SHP77 treated with DMSO at 0.1 percent for 48 hours (cell line): ENCODE measurements at places on chromosomes 12 and 14.
A peak's percentile ranks its signal among the peaks of the same experiment; 100 is the strongest.

DNA sequence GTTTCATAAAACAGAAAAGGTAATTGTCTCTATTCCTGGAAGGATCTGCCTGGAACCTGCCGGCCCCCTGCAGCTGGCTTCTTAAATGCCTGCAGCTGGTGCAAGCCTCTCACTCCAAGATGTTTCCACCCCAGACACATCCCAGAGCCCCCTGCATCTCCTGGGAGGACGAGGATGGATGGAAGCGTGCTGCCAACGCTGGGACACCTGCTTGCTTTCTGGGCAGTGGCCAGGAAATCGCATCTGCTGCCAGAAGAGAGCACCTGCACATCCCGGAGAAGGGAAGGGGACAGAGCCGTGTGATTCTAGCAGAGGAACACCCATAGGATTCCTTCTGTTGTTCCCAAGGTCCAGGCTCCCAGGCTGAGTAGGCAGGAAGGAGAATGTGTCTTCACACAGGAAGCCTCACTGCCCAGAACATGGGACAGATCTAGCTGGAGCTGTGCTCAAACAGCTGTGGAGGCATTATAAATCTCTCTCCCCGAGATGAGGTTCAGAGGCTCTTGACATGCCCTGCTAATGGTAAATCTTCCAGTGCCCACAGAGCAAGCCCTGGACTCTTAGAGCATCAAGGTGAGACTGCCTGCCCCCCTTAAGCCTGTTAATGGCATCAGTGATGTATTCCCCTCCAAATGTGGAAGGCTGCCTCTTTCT, 138.8 kb upstream of the MAP1LC3B2 start:
- peak; percentile 88 for DNase-seq

GRCh38 chr12:28582672-28583376, 392.6 kb downstream of the CCDC91 start:
- DNase-seq: no peak

GRCh38 chr12:29676676-29677075, 107.1 kb downstream of the TMTC1 start:
- no peak for DNase-seq

- DNase-seq: no peak
Measured at GRCh38 chr12:7100239-7100638, 8.0 kb upstream of the C1R start.

DNA sequence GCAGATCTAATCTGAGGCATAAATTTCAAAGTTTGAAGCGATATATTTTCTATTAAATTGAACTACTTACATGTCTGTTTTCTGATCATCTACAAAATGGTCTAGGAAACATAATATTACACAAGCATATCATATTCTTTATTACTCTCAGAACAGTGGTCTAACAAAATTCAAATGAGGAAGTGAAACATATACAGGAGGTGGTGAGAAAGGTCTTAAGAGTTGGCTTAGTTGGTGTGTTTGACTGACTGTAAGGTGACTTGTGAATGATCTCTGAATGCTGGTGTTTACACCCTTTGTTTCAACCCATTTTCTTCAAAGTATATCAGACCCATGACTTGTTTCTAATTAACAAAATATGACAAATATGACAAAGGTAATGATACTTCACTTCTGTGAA, 1156.8 kb downstream of the SLC16A7 start:
- no peak for DNase-seq

- DNase-seq: no peak
Measured at GRCh38 chr14:20799892-20800544, 2.6 kb downstream of the RNASE1 start.

DNA sequence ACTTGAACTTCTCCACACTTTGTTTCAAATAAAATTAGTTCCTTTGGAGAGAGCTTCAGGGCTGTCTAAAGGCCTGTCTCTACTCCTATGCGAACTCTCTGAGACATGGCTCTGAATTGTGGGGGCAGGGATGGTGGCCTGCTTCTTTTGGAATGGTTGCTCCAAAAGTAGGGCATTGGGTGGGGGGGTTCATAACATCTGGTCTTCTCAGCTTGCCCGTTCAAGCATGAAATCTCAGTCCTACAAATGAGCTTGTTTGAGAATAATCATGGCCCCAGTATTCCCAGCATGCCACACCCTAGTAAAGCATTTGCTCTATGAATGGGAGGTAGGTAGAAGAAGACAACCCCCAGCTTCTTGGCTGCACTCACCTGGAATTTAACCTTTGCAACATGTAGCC, 6.7 kb downstream of the GPR135 start:
- no peak for DNase-seq

DNA sequence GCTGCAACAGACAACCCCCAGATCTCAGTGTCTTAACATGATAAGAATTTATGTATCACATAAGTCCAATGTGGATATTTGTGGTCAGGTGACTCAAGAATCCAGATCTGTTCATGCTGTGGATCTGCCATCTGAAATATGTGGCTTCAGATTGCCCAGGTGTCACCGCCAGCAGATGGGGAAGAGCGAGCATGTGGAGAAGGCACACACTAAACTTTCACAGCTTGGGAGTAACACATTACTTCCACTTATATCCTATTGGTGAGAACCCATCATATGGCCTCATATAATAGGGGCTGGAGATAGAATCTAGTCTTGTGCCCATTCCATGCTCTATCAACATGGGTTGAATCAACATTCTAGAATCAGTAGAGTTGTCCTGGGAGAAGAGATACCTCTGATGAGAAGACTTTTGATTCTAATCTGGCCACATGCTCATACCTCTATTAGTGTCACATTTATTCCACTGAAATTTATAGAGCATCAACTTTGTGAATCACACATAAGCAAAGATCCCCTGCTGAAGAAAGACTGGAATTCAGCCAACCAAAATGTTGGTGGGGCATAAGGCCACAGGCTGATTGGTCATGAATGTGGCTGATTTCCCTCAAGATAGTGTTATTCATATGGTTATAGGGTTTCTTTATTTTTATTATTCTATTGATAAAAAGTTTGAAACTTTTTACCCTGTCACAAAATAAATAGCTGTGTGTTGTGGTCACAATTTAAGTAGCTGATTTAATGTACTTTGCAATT, 6.0 kb upstream of the CALCOCO1 start:
- DNase-seq: no peak

- peak; percentile 31 for DNase-seq
Measured at GRCh38 chr12:105382771-105383622, 52.5 kb downstream of the C12orf75 start.

- no peak for DNase-seq
Measured at GRCh38 chr14:42710071-42710470, 1103.4 kb downstream of the LRFN5 start.

DNA sequence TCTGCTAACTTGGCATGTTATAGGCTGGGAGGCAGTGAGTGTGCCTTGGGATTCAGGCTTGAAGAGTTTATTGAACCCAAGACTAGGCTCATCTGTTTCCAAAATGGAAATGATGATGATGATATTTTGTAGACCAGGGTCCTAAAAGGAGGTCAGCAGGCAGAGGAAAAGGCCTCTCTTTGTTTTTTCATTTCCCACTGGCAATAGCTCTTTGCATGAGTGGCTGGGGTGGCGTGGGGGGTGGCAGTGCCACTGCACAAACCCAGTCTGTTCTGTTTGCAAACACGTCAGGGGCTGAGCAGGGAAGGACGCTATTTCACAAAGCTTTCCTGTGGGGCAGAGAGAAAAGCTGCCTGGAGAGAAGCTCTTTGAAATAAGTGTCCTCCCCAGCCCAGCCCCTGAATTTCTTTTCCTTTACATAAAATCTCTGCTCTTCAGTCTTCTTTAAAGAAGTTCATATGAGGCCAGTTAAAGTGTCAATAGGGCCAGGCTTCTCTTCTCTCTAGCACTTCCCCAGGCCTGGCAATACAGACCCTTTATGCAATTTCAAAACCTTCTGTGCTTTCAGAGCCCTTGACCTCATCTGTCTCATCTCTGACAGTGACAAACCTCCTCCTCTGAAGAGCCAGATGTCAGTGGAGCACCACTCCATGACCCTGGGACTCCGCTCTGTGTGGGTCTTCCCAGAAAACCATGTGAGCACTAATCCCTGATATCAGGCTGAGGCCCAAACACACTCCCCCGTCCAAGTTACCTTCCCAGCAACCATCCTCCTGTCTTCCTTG, 72.8 kb downstream of the ZNF664 start:
- DNase-seq: no peak

GRCh38 chr14:99873653-99874052, 80.4 kb downstream of the EML1 start:
- DNase-seq: no peak
